ENCODE measurements at places on chromosomes 12 and 14. TPM values are rescaled to one million over a fixed set of nuclear protein-coding genes. Genes with fewer than 3 reads are reported as not detected.

Gene TMEM132D
- total RNA-seq = not detected

Gene OR2AP1
- total RNA-seq = not detected

Gene C12orf50
- not detected for total RNA-seq

Gene CLEC12A
- total RNA-seq = 8.9 TPM

Gene KICS2
- total RNA-seq = 3.3 TPM

Gene GPR65
- 0.28 TPM for total RNA-seq

Gene TAS2R50
- total RNA-seq = not detected

Gene HOXC12
- not detected for total RNA-seq

Gene CPNE6
- total RNA-seq = not detected

Gene MIP
- not detected for total RNA-seq

DNA sequence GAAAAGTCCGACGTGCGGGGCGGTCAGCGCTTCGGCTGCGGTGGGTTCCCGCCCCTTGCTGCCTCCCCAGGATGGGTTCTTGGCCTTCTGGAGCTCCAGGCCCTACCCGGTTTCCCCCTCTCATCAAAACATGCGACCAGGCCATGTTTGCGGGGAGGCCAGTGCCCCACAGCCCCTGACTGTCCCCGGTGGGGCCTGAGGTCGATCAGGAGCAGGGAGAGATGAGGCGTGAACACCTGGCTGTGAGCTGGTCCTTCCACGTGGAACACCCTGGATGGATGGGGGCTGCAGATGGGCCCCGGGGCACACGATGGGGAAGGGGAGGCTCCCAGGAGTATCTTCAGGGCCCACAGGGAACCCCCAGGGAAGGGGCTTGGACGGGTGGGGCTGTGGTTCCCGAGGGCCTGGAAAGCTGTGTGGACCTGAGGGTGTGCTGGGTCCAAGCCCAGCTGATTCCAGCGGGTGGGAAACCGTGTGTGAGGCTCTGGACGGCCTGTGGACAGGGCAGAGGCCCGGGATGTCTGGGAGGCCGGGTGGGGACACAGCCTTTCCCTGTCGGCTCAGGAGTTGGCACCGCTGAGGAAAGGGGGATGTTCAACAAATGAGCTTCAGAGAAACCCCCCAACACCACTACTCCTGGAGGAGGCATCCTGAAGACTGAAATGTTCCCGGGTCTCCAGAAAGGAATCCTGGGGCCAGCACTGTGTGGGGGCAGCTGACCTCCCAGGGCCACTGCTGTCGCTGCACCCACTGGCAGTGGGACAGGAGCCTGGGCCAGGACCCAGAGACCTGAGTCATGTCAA is 187.0 kb upstream of the C14orf180 start:
- H3K4me3 ChIP-seq = no peak overlapping the region
- H3K4me1 ChIP-seq = peaks cover 55% of the 10 kb centered on the region
- H3K27me3 ChIP-seq = peaks cover 5% of the 10 kb centered on the region
- no peak for DNase-seq

GRCh38 chr12:97257726-97258125 is 204.9 kb upstream of the RMST start:
- H3K4me3 ChIP-seq = no peak overlapping the region
- no peaks in the 10 kb centered on the region for H3K4me1 ChIP-seq
- H3K36me3 ChIP-seq = no peaks in the 10 kb centered on the region
- no peak for DNase-seq
- H3K27ac ChIP-seq = no peak overlapping the region
- H3K27me3 ChIP-seq = peaks cover 4% of the 10 kb centered on the region

GRCh38 chr14:89029961-89030694 is 205.7 kb downstream of the TTC8 start:
- DNase-seq = no peak
- H3K4me3 ChIP-seq = no peak overlapping the region
- no peak overlapping the region for H3K27ac ChIP-seq
- peaks cover 19% of the 10 kb centered on the region for H3K4me1 ChIP-seq
- H3K27me3 ChIP-seq = peaks cover 53% of the 10 kb centered on the region

DNA sequence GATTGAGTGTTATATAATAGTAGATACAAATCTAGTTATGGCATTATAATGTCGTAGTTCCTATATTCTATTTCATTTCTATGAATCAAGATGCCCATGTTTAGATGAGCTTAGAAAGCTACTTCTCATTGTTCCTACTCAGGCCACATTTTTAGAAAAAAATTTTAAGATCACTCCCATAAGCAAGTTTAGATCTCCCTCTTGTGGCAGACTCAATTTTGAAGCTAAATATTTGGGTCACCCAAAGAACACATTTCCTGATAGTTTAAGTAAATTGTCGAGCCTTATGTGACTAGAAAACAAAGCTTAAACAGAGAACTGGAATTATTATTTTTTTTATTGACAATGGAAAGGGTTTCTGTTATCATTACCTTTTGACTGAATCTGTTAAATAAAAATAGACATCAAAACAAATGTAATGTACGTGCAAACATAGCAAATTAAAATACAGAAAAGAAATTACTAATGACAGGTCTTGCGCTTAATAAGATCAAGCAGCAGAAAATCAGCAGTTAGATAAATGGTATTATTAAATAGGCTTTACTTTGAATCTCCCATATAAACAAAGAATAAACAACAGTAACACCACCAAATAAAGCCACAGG is 180.2 kb downstream of the ACSS3 start:
- DNase-seq = no peak
- no peaks in the 10 kb centered on the region for H3K36me3 ChIP-seq
- H3K27me3 ChIP-seq = no peaks in the 10 kb centered on the region
- H3K4me1 ChIP-seq = no peaks in the 10 kb centered on the region
- H3K27ac ChIP-seq = no peak overlapping the region

DNA sequence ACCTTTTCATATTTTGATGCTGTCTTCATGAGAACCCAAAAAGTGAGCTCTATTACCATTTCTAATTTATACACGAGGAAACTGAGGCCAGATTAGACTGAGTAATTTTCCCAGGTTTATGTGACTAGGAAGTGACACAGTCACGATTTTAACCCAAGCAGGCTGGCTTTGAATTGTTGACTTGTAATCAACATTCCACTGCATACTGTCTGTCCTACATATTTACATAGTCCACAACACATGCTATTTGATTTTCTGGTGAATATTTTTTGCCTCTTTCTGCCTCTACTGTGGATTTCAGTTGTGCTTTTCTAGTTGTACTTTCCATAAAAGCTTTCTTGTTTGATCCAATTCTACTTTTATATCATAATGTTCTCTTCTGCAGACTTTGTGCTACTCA is 8.2 kb downstream of the TAS2R7 start:
- H3K4me1 ChIP-seq = no peaks in the 10 kb centered on the region
- H3K27me3 ChIP-seq = no peaks in the 10 kb centered on the region
- no peak for DNase-seq
- H3K4me3 ChIP-seq = no peak overlapping the region
- H3K36me3 ChIP-seq = no peaks in the 10 kb centered on the region

DNA sequence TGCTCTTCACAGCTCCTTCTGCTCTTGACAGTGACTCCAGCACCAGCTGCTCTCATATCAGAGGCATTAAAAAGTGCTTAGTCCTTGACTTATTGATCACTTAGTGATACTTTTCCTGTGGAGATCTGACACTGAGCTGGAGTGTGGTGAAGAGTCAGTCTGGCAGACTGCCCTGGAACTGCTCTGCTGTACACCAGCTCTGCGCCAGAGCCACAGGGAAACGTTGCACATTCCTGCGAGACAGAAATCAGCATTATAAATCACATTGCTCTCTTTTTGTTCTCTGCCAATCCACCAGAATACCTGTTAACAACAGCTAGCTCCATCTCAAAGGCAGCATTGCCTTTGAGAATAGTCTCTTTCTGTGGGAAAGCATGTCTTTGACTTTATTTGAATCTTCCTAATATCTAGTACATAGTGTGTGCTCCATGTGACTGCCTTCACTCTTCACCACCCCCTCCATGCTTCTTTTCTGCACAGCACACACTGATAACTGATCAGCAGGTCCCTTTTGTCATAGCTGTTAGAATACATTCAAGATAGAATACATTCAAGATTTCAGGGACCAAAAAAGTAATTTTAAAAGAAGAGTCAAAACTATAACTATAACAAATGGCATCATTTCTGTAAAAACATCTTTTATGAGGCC is 48.2 kb upstream of the VSX2 start:
- H3K4me1 ChIP-seq = no peaks in the 10 kb centered on the region
- H3K27me3 ChIP-seq = no peaks in the 10 kb centered on the region
- no peak overlapping the region for H3K4me3 ChIP-seq
- no peaks in the 10 kb centered on the region for H3K36me3 ChIP-seq
- H3K27ac ChIP-seq = no peak overlapping the region

DNA sequence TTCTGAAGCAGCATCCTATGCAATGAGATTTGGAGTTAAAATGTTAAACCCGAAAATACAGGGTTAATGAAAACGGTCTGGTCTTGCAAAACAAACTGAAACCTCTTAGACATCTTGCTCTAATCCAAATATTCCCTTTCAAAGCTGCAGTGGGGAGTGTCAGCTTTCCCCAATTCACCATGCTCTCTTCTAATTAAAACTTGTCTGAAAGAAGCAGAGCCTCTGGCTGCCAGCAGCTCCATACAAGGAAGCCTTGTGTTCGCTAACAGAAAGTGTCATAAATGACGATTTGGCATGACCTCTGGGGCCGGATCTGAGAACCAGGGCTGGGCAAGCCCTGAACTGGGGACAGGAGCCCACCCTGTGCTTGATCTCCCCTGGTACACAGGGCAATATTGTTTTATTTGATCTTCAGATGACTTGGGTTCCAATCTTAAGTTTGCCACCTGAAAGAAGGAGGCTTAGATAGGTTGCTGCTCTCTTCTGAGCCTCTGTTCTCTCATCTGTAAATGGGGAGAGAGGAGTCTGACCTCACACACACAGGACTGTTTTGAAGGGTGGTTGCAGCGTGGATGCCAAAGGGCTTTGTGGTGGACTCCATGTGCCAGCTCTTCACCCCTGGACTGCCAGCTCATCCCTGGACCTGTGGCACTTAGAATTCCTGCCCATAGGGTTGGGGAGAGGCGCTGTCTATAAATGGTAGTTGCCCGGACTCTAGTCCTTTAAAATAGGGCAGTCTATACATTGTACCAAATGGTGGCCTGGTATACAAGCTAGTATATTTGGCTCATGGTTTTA is 7.8 kb downstream of the KMT5A start:
- no peaks in the 10 kb centered on the region for H3K27me3 ChIP-seq
- no peak overlapping the region for H3K4me3 ChIP-seq
- no peaks in the 10 kb centered on the region for H3K36me3 ChIP-seq
- H3K27ac ChIP-seq = peak overlapping the region; percentile 96

GRCh38 chr12:9039397-9039977 is 50.1 kb downstream of the KLRG1 start:
- no peak overlapping the region for H3K27ac ChIP-seq
- no peaks in the 10 kb centered on the region for H3K4me1 ChIP-seq
- H3K4me3 ChIP-seq = no peak overlapping the region
- H3K27me3 ChIP-seq = no peaks in the 10 kb centered on the region
- no peaks in the 10 kb centered on the region for H3K36me3 ChIP-seq

- H3K27me3 ChIP-seq = no peaks in the 10 kb centered on the region
- H3K4me1 ChIP-seq = no peaks in the 10 kb centered on the region
- no peaks in the 10 kb centered on the region for H3K36me3 ChIP-seq
- H3K4me3 ChIP-seq = peak overlapping the region; percentile 67
- no peak overlapping the region for H3K27ac ChIP-seq
Measured at GRCh38 chr14:53217316-53217994, 64.3 kb upstream of the DDHD1 start.

- no peaks in the 10 kb centered on the region for H3K36me3 ChIP-seq
- H3K4me1 ChIP-seq = peaks cover 7% of the 10 kb centered on the region
- H3K27me3 ChIP-seq = no peaks in the 10 kb centered on the region
Measured at GRCh38 chr12:75969768-75970167, 61.8 kb downstream of the PHLDA1 start.
